Activated T-helper 1 cell treated with anti-CD3 and anti-CD28 coated beads, Interleukin-2, amount 50 U/mL, for 16 hours (primary cell): ENCODE measurements at places on chromosomes 5 and 9.

GRCh38 chr9:125521462-125522327 is 185.3 kb downstream of the MAPKAP1 start:
- DNase-seq: no peak

GRCh38 chr5:34488984-34489383 is 167.1 kb upstream of the RAI14 start:
- DNase-seq: no peak

GRCh38 chr5:129716235-129716634 is 31.7 kb upstream of the MINAR2 start:
- DNase-seq: no peak

DNA sequence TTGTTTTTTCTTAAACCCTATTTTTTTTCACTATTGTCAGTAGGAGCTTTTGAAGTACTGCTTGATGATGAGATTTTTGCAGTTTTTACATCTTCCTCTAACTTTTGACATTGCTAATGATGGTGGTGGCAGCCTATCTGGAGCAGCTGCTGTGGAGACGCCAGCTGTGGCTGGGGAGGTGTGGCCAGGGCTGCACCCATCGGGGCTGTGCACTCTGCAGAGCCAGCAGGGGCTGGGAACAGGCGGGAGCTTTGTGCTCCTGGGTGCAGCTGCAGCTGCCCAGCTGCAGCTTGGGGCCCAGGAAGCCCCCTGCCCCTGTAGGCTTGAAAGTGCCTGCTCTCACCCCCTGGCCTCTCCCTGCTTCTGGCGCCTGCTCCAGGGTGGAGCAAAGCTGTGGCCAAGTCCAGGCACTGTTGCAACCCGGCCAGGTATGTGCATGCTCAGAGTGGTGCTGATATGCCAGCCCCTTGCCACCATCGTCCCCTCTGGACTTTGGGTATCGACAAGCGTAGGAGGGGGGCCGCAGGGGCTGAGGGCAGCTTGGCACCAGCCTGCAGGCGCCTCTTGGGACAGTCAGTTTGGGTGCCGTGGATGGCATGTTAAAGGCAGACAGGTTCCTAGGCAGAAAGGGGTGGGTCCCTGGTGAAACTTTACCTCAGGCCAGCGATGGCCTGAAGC is 39.2 kb downstream of the FER start:
- no peak for DNase-seq

GRCh38 chr5:73796164-73797131 is 170.5 kb downstream of the ARHGEF28 start:
- no peak for DNase-seq

DNA sequence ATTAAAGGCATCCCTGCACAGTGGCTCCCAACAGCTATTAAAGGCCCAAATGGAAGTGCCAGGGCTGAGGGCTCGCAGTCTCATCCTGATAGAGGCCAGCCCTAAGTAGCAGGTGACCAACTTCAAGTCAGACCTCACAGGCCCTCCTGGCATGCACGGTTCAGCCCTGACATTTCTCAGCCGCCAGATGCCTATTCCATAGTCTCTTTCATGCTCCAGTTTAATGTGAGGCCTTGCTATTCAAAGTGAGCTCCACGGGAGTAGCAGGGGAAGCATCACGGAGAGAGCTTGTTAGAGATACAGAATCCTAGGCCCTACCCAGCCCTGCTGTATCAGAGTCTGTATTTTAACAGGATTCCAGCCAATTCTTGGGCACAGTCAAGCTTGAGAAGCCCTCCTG is 11.1 kb downstream of the LHFPL2 start:
- no peak for DNase-seq

GRCh38 chr5:99285606-99286005 is 356.8 kb upstream of the CHD1 start:
- no peak for DNase-seq

DNA sequence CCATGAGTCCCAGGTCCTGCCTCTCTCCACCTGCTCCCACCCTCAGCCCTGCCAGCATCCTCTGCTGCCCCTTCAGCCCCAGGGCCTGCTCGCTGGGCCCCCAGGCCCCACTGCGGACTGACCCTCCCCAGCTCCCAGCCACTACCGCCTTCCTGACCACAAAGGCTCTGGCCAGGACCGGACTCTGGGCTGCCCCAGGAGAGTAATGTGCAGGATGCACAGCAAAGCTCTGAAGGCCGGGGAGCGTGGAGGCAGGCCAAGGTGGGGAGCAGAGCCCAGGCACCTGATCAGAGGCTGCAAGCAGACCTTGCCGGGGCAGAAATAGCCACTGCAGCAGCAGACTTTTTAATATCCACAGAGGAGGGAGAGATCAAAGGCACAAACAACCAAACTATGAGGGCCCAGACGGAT is 27.9 kb downstream of the IPPK start:
- no peak for DNase-seq

GRCh38 chr5:10328323-10328722 is 20.6 kb upstream of the CMBL start:
- no peak for DNase-seq
